HFFc6 (cell line): ENCODE measurements at places on chromosomes 2 and 18. TPM values are rescaled to one million over a fixed set of nuclear protein-coding genes. Genes with fewer than 3 reads are reported as not detected.

AQP12B gene
- total RNA-seq = not detected in 3 replicates

SERPINB3 gene
- total RNA-seq = not detected in 3 replicates

CNTNAP5 gene
- not detected in 3 replicates for total RNA-seq

CCBE1 gene
- 152 and 204 TPM in 2 replicates for total RNA-seq

DNA sequence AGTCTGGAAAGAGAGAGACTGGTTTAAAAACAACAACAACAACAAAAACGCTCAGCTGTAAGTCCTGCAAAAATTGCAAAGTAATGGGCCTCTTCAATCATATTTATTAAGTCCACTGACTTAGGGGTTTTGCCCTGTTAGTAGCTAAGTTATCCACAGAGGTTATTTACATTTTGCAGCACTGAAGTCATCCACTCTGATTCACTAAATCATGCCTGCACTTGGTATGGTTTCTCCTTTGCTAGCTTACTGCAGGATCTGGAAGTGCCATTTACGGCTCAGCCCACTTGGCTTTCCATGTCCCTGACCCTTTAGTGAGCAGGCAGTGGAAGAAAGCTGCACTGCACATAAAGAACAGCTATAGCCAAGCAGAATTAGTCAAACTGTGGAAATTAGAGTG is 484.4 kb downstream of the NRXN1 start:
- DNase-seq = no peak
- no peaks in the 10 kb centered on the region for H3K27me3 ChIP-seq
- H3K36me3 ChIP-seq = no peaks in the 10 kb centered on the region
- no peaks in the 10 kb centered on the region for H3K4me1 ChIP-seq
- H3K27ac ChIP-seq = no peak overlapping the region
- H3K4me3 ChIP-seq = no peak overlapping the region

- H3K4me1 ChIP-seq = peaks cover 9% of the 10 kb centered on the region; the same call in 1 of the 2 replicates
- H3K27ac ChIP-seq = no peak overlapping the region
- H3K36me3 ChIP-seq = peaks cover 6% of the 10 kb centered on the region
Observed at GRCh38 chr2:231425811-231426703, 30.5 kb downstream of the B3GNT7 start.

DNA sequence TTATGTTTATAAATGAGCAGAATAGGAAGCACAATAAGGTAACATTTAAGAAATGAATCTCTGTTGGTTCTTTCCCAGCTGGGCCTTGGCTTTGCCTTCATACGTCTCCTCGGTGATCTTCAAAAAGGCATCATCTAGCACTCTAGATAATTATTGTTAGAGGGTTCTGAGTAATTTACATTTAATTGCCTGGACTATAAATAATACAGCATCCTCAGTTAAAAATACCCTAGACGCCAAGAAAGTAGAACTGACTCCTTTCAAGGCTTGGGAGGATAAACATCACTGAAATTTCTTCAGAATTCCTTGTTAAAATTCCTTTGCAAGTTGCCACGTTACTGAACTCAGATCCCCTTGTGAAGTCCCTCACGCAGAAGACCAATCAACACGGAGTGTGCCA is 199.7 kb upstream of the BOD1L2 start:
- no peaks in the 10 kb centered on the region for H3K36me3 ChIP-seq
- no peak for DNase-seq
- H3K4me3 ChIP-seq = no peak overlapping the region
- H3K4me1 ChIP-seq = peaks cover 36% of the 10 kb centered on the region
- no peaks in the 10 kb centered on the region for H3K27me3 ChIP-seq

DNA sequence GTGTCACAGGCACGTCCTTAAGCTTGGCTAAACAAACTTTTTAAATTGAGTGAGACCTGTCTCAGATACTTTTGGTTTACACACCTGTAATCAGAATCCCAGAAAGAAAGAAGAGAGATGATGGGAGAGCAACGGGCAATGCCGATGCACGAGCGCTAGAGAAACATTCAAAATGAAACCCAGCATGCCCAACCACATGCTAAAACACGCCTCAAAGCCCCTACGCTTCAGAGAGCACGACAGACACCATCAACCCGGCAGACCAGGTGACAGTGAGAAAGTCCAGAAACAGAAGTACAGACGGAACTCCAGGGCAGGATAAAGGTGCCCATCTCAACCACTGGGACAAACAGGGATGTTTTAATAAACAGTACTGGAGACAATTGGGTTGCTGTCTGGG is 85.5 kb downstream of the HDAC4 start:
- H3K4me3 ChIP-seq = no peak overlapping the region
- no peak for DNase-seq
- H3K27me3 ChIP-seq = peaks cover 2% of the 10 kb centered on the region; the same call in 1 of the 2 replicates
- H3K36me3 ChIP-seq = peaks cover 14% of the 10 kb centered on the region
- no peak overlapping the region for H3K27ac ChIP-seq
- peaks cover 22% of the 10 kb centered on the region for H3K4me1 ChIP-seq

- no peak overlapping the region for H3K27ac ChIP-seq
- no peak overlapping the region for H3K4me3 ChIP-seq
- no peaks in the 10 kb centered on the region; the same call in 1 of the 2 replicates for H3K27me3 ChIP-seq
- peaks cover 5% of the 10 kb centered on the region for H3K4me1 ChIP-seq
- no peaks in the 10 kb centered on the region for H3K36me3 ChIP-seq
Observed at GRCh38 chr2:69704446-69704845, 37.5 kb upstream of the ANXA4 start.

DNA sequence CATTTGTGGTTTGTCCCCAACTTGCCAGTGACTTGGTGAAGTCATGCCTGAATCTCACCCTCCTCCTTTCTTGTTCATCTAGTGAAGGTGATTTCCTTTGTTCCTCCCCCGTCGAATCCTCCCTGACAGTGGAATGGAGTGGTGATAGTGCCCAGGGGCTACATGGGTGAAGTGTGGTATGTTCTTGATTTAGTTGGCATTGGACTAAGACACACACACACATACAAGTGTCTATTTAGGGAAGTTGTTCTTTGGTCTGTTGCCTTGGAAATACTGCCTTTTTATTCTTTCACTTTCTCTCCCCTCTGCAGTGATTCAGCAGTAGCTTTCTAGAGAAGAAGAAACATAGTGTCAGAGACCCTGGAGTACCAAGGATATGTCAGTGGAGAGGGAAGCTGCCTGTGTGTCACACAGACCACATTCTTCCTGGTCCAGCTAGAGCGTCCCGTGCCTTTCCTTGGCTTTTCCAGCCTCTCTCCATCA is 10.9 kb downstream of the INPP4A start:
- H3K4me3 ChIP-seq = no peak overlapping the region
- DNase-seq = peak; percentile 41
- no peaks in the 10 kb centered on the region for H3K27me3 ChIP-seq
- H3K36me3 ChIP-seq = peaks cover 12% of the 10 kb centered on the region
- H3K4me1 ChIP-seq = peaks cover 69% of the 10 kb centered on the region
- H3K27ac ChIP-seq = peak overlapping the region; percentile 94

DNA sequence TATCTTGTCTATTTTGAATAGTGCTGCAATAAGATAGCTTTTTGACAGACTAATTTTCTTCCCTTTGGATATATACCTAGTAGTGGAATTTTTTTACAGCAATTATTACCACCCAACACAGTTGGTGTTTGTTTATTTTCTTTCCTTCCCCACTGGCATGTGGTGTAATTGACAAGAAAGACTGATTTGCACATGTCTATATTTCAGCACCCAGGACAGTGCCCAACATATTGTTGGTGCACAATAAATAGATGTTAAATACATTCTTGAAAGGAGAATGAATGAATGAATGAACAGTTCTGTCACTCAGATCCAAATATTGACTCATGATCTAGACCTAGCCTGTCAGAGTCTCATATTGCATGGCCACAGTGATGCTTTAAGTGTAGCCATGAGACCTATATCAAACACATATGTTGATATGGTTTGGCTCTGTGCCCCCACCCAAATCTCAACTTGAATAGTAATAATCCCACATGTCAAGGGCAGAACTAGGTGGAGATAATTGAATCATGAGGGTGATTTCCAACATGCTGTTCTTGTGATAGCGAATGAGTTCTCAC is 538.2 kb downstream of the NYAP2 start:
- no peak overlapping the region for H3K27ac ChIP-seq
- no peak for DNase-seq
- no peak overlapping the region for H3K4me3 ChIP-seq
- no peaks in the 10 kb centered on the region for H3K36me3 ChIP-seq

GRCh38 chr2:24576146-24576545 is 85.1 kb downstream of the NCOA1 start:
- DNase-seq = no peak
- no peak overlapping the region for H3K27ac ChIP-seq
- no peaks in the 10 kb centered on the region for H3K36me3 ChIP-seq
- no peak overlapping the region for H3K4me3 ChIP-seq

DNA sequence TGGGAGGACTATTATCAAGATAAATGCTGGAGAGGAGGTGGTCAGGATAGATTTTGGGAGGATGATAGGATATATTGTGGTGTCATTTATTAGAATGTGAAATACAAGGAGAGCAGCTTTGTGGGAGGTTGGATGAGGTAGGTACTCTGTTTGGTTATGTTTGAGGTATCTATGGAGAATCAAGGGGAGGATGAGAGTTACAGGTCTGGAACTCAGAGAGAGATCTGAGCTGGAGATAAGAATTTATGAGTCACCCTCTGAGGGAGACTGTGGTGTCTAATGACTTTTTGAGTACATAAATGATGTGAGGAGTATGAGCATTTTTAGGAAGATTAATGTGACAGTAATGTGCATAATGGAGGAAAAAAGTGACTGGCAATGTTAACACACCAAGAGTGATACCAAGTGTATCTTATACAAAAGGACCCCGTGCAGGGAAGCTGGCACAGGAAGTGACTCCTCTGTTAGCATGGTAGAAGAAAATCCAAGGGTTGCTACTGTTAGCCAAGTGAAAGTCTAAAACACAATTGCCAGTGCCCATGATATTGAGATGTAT is 48.2 kb downstream of the CRIM1 start:
- DNase-seq = peak; percentile 94
- H3K4me3 ChIP-seq = no peak overlapping the region
- H3K4me1 ChIP-seq = peaks cover 29% of the 10 kb centered on the region
- H3K36me3 ChIP-seq = peaks cover 14% of the 10 kb centered on the region; the same call in 1 of the 2 replicates
- no peak overlapping the region for H3K27ac ChIP-seq

- peaks cover 57% of the 10 kb centered on the region for H3K4me1 ChIP-seq
- peaks cover 50% of the 10 kb centered on the region for H3K36me3 ChIP-seq
- DNase-seq = peak; percentile 62
- peak overlapping the region; percentile 15 for H3K27ac ChIP-seq
- peak overlapping the region; percentile 31 for H3K4me3 ChIP-seq
Observed at GRCh38 chr18:28003451-28003850, 173.5 kb downstream of the CDH2 start.

DNA sequence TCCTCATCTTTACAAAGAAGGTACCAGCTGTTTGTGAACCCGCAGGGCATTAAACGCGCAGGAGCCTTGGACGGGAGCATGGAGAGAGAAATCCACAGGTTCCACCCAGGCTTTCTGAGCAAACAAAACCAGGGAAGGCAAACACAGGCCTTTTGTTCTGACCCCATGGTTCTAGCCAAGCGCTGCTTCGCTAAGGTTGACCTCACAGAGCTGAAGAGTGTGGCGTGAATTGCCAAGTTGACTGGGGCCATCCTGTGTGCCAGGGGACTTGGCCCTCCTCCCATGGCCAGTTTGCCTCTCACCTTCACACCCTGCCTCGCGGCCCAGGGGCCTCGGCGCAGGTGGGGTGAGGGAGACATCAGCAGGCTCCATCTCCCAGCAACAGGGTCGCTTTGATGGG is 74.1 kb downstream of the VAPA start:
- no peak overlapping the region for H3K27ac ChIP-seq
- H3K4me3 ChIP-seq = no peak overlapping the region
- no peaks in the 10 kb centered on the region for H3K4me1 ChIP-seq
- H3K36me3 ChIP-seq = no peaks in the 10 kb centered on the region
